SJSA1 (cell line): ENCODE measurements at places on chromosomes 5 and 9. TPM values are rescaled to one million over a fixed set of nuclear protein-coding genes. Genes with fewer than 3 reads are reported as not detected.

The MAT2B gene
- total RNA-seq: 64.7 and 97.6 TPM in 2 replicates

The FANCG gene
- 22.8 and 26.1 TPM in 2 replicates for total RNA-seq

The IFT74 gene
- 7.0 and 7.1 TPM in 2 replicates for total RNA-seq

The PIP5K1B gene
- total RNA-seq: not detected in 2 replicates

The HTR1A gene
- not detected in 2 replicates for total RNA-seq

The COL5A1 gene
- total RNA-seq: 148 and 165 TPM in 2 replicates

GRCh38 chr9:134489621-134490408 is 151.8 kb upstream of the COL5A1 start:
- H3K27me3 ChIP-seq: no peaks in the 10 kb centered on the region
- no peaks in the 10 kb centered on the region for H3K36me3 ChIP-seq
- H3K4me3 ChIP-seq: no peak overlapping the region
- peak; percentile 30 for DNase-seq
- no peak overlapping the region for H3K27ac ChIP-seq

- DNase-seq: no peak
- no peak overlapping the region for H3K27ac ChIP-seq
- no peak overlapping the region for H3K4me3 ChIP-seq
- peaks cover 6% of the 10 kb centered on the region; the same call in 1 of the 2 replicates for H3K4me1 ChIP-seq
These were observed 65.8 kb upstream of the CHD1 start for GRCh38 chr5:98994611-98995010.

DNA sequence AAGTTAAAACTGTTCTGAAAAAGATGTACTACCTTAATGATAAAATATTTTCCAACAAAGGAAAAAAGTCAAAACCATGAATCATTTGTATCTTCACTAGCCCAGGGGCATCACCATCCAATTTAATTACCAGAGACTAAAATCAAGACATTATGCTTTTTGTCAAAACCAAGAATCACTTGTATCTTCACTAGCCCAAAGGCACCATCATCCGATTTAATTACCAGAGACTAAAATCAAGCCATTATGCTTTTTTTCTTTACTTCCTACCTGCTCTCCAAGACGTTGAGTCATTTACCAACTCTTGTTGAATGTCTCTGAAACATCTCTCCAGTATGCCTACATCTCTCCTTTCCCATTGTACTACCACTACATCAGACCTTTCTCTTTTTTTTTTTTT is 37.9 kb downstream of the FBXO38 start:
- no peaks in the 10 kb centered on the region; the same call in 1 of the 2 replicates for H3K4me1 ChIP-seq
- no peaks in the 10 kb centered on the region for H3K27me3 ChIP-seq
- DNase-seq: no peak
- H3K4me3 ChIP-seq: no peak overlapping the region

DNA sequence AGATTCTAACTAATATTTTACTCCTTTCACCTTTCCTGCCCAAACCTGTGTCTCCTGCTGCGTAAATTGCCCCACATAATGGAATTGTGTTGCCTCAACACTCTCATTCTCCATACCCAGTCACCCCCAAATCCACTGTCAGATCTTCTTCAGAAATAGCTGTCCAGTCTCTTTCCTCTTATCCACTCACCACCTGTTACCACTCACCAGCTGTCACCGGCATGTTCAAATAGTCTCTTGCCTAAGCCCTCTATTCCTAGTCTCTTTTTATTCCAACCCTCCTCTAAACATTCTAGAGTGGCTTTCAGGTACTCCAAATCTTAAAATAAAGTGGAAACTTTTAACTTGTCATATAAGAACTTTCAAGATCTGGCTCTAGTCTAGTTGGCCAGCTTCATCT is 262.0 kb upstream of the FBXL7 start:
- no peak for DNase-seq
- H3K36me3 ChIP-seq: no peaks in the 10 kb centered on the region
- H3K27me3 ChIP-seq: no peaks in the 10 kb centered on the region
- no peak overlapping the region for H3K4me3 ChIP-seq
- no peaks in the 10 kb centered on the region; the same call in 1 of the 2 replicates for H3K4me1 ChIP-seq
- H3K27ac ChIP-seq: no peak overlapping the region

DNA sequence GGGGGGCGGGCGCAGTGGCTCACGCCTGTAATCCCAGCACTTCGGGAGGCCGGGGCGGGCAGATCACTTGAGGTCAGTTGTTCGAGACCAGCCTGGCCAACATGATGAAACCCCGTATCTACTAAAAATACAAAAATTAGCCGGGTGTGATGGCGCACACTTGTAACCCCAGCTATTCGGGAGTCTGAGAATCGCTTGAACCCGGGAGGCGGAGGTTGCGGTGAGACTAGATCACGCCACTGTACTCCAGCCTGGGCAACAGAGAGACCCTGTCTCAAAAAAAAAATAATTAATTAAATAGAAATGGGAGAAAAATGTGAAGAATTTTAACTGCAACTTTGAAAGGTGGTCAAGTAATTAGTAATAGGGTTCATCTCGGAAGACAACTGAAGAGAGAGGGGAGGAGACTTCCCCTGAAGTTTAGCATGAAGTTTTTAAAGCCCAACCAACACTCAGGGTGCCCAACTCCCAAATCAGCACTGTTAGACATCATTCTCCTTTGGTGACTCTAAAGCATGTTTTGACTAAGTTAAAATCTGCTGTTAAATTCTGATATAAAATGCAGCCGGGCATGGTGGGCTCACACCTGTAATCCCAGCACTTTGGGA is 1.4 kb upstream of the CSNK1A1 start:
- H3K27ac ChIP-seq: no peak overlapping the region
- no peak for DNase-seq
- peaks cover 16% of the 10 kb centered on the region for H3K4me1 ChIP-seq
- peaks cover 36% of the 10 kb centered on the region for H3K36me3 ChIP-seq
- no peaks in the 10 kb centered on the region for H3K27me3 ChIP-seq
- H3K4me3 ChIP-seq: no peak overlapping the region

- H3K36me3 ChIP-seq: no peaks in the 10 kb centered on the region
- H3K27me3 ChIP-seq: peaks cover 7% of the 10 kb centered on the region; the same call in 1 of the 2 replicates
- no peak for DNase-seq
- H3K4me3 ChIP-seq: no peak overlapping the region
These were observed 218.6 kb downstream of the SREK1 start for GRCh38 chr5:66362687-66363086.

DNA sequence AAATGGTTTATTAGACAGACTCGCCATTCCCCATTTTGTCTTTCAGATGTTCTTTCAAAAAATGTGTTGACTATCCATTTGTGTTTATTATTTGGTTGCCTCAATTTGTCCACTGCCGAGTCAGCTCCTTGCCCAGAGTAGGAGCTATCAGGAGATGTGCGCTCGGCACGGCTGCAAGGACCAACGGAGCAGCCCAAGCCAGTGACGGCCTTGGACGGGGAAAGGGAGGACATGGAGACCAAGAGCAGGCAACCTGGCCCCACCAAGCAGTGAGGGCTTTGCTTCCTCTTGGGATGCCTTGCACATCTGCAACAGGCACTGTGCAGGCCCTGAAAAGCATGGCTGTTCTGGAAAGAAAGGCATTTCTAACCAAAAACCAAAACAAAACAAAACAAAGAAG is 69.8 kb downstream of the DEPDC1B start:
- no peak overlapping the region for H3K4me3 ChIP-seq
- H3K36me3 ChIP-seq: peaks cover 23% of the 10 kb centered on the region
- H3K4me1 ChIP-seq: no peaks in the 10 kb centered on the region
- no peak overlapping the region for H3K27ac ChIP-seq
- no peak for DNase-seq

DNA sequence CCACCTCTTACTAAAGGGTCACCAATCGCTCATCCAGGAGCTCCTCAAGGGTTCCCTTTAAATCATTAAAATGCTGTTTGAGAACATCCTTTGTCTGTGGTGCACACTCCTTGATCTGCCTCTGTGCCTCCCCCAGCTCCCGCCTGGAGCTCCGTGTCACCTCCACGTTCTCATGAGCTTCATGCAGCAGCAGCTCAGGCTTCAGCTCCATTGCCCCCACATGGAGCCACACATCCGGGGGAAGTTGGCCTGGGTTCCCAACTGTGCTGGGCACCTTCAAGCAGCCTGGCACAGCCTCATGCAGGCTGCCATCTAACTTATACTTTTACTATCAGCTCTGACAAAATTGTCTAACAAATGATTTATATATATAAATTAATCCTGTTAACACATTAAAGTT is 585.8 kb upstream of the FAM174A start:
- no peaks in the 10 kb centered on the region for H3K36me3 ChIP-seq
- H3K4me3 ChIP-seq: no peak overlapping the region
- H3K4me1 ChIP-seq: no peaks in the 10 kb centered on the region
- DNase-seq: no peak
- H3K27ac ChIP-seq: no peak overlapping the region

DNA sequence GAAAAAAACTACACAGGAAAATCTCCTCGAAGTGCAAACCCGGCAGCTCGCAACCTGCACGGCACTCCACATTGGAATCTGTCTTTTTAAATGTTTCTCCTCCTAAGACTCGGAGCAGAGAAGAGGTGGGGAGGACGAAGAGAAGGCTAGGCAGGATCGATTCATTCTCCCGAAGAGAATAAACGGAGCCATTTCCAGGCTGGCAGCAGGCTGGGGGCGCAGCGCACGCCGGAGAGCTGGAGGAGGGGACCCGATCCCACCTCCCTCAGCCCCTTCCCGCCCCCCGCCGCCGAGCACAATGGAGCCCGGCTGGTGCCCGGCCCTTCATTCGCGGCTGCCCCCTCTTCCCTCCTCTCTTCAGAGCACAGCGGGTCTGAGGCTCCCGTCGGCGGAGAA is 628 bp downstream of the HOMER1 start:
- peak overlapping the region; percentile 67 for H3K27ac ChIP-seq
- no peaks in the 10 kb centered on the region for H3K36me3 ChIP-seq
- no peak for DNase-seq
- H3K4me3 ChIP-seq: peak overlapping the region; percentile 83
- no peaks in the 10 kb centered on the region for H3K27me3 ChIP-seq
- peaks cover 7% of the 10 kb centered on the region; the same call in 1 of the 2 replicates for H3K4me1 ChIP-seq

- H3K4me1 ChIP-seq: no peaks in the 10 kb centered on the region
- no peak overlapping the region for H3K4me3 ChIP-seq
- no peaks in the 10 kb centered on the region for H3K36me3 ChIP-seq
- DNase-seq: no peak
These were observed 305.0 kb downstream of the RASEF start for GRCh38 chr9:82757924-82758323.

DNA sequence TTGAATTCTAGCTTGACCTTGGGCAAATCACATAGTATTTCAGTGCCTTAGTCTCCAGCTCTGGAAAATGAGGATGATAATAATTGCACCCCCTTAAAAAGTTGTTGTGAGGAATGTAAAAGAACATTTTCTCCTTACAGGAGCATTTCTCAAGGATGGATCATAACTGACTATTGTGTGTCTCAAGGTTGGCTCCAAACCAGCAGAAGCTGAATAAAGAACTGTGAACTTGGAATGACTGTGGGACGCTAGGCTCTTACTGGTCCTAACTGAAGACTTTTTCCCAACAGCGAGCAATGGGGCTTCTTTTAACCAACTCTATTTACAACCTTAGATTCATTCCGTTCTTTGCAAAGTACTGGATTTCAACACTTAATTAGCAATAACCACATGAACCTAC is 26.2 kb upstream of the GLRX start:
- no peak for DNase-seq
- no peaks in the 10 kb centered on the region for H3K36me3 ChIP-seq
- H3K27me3 ChIP-seq: no peaks in the 10 kb centered on the region
- no peak overlapping the region for H3K4me3 ChIP-seq
- H3K27ac ChIP-seq: no peak overlapping the region

- no peaks in the 10 kb centered on the region for H3K27me3 ChIP-seq
- peaks cover 28% of the 10 kb centered on the region for H3K36me3 ChIP-seq
- DNase-seq: no peak
- no peak overlapping the region for H3K4me3 ChIP-seq
- no peaks in the 10 kb centered on the region for H3K4me1 ChIP-seq
- H3K27ac ChIP-seq: no peak overlapping the region
These were observed 31.1 kb downstream of the MRPS27 start for GRCh38 chr5:72288924-72289323.
